ENCODE measurements at places on chromosomes 12 and 14.

DNA sequence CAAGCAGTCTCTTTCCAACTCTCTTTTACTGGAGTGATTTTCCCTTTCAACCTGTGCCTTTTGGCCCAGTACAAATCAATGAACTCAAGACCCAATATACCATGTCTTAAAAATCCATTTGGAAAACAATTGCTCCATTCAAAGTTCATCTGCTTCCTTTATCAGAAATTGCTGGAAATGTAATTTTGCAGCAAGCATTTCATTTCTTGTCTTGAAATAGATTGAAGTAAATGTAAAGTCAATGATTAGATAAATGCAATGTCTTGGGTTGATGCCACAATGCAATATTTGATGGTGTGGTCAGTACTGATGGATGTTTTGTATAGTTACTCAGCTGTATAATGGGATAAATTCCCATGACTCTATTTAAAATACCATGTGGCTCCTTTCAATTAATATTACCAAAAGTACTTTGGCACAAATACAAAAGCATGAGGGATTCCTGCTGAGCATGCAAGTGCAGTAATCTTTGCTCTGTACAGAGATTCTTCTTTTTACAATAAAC lies 707.7 kb upstream of the NOVA1 start:
- DNase-seq, result no peak

GRCh38 chr14:89646971-89647370 lies 229.9 kb upstream of the FOXN3 start:
- no peak for DNase-seq

DNA sequence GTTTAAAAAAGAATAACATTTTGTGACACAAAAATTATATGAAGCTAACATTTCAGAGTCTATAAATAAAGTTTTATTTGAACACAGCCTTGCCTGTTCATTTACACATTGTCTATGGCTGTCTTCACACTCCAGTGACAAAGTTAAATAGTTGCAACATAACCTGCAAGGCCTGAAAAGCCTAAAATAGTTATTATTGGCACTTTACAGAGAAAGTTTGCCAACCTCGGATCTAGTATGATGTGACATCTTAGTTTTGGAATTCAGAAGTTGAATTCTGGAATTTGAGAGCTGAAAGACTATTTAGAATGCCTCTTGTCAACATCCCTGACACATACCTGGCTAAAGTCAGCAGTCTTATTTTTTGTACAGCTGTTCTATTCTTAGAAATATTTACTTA lies 68.3 kb downstream of the DYRK2 start:
- no peak for DNase-seq

- no peak for DNase-seq
Measured at GRCh38 chr14:63899953-63900352, 47.1 kb downstream of the SYNE2 start.

DNA sequence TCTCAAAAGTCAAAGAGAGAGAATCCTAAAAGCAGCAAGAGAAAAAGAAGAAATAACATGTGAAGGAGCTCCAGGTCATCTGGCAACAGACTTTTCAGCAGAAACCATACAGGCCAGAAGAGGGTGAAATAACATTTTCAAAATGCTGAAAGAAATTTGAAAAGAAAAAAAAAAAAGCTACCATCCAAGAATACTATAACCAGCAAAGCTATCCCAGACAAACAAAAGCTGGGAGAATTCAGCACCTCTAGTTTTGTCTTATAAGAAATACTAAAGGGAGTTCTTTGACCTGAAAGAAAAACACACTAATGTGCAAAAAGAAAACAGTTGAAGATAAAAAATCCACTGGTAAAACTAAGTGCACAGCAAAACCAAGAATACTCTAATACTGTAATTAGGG lies 36.8 kb downstream of the SLC41A2 start:
- DNase-seq, result no peak

- DNase-seq, result no peak
Measured at GRCh38 chr12:30570211-30570890, 125.3 kb downstream of the IPO8 start.

- no peak for DNase-seq
Measured at GRCh38 chr14:104195878-104196277, 57.5 kb downstream of the KIF26A start.

DNA sequence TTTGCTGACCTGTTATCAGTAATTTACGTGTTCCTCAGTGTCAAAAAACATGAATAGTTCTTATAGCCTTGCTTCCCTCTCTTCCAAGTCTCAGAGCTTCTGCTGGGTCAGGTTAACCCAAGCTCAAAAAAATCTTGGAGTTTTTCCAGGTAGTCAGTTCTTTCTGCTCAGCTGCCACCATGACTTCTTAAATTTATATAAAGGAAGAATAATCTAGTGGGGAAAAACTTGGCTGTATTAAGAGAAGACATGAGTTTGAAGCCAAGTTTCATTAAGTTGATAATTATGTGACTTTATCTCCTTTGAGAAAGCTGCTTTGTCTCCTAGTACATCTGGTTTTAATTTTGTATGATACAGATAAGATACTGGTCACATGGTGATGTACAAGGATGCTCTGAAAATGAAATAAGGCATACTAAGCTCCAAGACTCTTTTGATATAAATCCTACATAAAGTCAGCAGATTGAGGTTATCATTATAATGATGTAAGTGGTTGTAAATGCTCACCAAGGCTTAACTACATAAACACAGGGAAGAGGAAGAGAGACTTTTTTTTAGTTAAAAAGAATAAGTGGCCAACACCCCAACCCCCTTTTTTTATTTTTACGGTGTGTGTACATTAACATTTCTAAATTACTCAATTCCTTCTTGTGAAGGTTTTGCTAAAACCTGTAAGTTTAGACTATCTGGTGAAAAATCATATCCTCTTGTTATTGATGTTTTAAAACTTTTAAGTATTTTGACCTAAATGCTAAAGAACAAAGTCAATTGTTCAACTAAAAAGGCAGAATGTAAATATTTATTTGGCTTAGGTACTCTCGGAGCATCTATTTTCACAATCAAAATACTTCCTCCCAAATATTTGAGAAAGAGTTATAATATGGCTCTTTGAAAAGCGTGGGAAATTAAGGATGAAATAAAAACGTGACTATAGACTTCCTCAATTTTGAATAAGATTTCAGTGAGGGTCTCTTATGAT lies 84.1 kb upstream of the SLC38A2 start:
- DNase-seq, result no peak

- DNase-seq, result no peak
Measured at GRCh38 chr12:125128439-125129178, 63.4 kb downstream of the AACS start.

- DNase-seq, result peak; percentile 90
Measured at GRCh38 chr12:132327336-132328171, 1.8 kb downstream of the GALNT9 start.

GRCh38 chr14:103172921-103173320 lies 49.7 kb downstream of the TNFAIP2 start:
- DNase-seq, result no peak

DNA sequence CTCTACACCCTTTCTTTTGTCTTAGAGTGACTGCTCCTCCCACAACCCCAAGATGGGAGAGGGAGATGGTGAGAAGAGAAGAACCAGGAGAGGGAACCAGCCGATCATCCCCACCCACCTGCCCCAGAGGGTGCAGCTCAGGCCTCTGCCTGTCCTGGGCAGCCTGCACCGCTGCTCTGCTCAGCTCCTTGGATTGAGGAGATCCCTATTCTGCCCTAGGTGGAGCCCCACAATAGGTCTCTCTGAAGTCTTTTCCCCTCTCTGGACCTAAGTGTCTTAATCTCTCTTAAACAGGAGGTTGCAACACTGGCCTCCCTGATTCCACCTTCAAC lies 2.2 kb downstream of the ANKRD33 start:
- DNase-seq, result no peak

GRCh38 chr12:10590966-10591365 lies 22.4 kb downstream of the MAGOHB start:
- no peak for DNase-seq

GRCh38 chr12:32755654-32756475 lies at the start of gene YARS2:
Gene YARS2, minus strand, starts transcription at chr12:32755897. Its CDS starts 23 bp downstream, at chr12:32755874.
- peak; percentile 96 for DNase-seq

DNA sequence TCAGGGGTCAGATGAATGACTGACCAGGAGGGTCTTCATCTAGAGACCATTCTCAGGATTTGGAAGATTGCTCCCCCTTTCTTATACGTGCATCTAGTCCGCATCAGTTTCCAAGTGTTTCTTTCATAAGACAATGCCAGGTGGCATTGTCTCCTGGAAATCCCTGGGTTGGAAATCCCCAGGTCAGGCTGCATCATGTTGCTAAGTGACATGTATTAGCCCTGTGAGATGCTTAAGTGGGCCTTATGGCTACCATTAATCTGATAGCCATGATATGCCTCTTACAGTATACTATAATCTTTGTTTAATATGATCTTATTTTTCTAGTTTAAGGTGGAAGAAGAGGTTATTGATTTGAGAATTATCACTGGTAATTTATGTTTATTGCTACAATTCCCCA lies 92.8 kb downstream of the DIO3 start:
- DNase-seq, result no peak

- DNase-seq, result no peak
Measured at GRCh38 chr14:96098309-96098998, 59.3 kb downstream of the C14orf132 start.

- DNase-seq, result no peak
Measured at GRCh38 chr14:25622763-25623162, 572.8 kb upstream of the STXBP6 start.

DNA sequence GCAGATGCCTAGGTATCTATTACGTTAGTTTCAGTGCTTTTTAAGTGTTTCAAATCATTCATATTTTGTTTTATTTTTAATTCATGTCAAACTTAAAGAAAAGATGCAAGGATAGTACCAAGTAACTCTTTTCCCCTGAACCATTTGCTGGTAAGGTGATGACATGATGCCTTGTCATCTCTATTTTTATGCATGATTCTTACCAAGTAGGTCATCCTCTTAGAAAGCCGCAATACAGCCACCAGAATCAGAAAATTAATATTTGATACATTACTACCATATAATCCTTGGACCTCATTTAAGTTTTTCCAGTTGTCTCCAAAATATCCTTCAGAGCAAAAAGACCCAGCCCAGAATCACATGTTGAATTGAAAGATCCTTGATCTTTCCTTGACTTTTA lies 22.3 kb downstream of the ATP5MC2 start:
- DNase-seq, result no peak

GRCh38 chr12:52380271-52380694 lies 5.2 kb downstream of the KRT84 start:
- DNase-seq, result no peak

DNA sequence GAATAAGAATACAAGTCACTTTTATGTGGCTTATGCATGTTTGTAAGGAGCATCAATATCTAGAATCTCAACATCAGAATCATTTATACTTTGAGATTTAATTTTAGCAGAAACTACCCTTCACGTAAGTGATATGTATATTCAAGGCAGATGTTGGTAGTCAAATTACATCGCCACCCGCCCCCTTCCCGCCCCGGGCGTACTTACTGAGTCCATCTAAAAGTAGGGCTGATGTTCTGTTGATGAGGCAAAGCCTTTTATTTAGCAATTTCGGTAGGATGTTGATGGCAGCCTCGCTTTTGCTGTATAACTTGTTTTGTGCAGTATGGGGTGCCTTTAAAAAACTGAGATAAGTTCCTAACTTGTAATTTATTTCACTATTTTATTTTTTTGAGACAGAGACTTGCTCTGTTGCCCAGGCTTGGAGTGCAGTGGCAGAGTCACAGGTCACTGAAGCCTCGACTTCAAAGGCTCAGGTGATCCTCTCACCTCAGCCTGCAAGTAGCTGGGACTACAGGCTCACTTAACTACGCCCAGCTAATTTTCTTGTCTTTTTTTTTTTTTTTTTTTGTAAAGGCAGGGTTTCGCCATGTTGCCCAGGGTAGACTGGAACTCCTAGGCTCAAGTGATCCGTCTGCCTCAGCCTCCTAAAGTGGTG lies 30.8 kb downstream of the KTN1 start:
- DNase-seq, result no peak

- DNase-seq, result no peak
Measured at GRCh38 chr14:56338674-56339073, 220.5 kb downstream of the PELI2 start.

- DNase-seq, result no peak
Measured at GRCh38 chr12:4379405-4379804, at the start of gene FGF23. Gene FGF23, minus strand, starts transcription at chr12:4379712. Its CDS starts 130 bp downstream, at chr12:4379582.

DNA sequence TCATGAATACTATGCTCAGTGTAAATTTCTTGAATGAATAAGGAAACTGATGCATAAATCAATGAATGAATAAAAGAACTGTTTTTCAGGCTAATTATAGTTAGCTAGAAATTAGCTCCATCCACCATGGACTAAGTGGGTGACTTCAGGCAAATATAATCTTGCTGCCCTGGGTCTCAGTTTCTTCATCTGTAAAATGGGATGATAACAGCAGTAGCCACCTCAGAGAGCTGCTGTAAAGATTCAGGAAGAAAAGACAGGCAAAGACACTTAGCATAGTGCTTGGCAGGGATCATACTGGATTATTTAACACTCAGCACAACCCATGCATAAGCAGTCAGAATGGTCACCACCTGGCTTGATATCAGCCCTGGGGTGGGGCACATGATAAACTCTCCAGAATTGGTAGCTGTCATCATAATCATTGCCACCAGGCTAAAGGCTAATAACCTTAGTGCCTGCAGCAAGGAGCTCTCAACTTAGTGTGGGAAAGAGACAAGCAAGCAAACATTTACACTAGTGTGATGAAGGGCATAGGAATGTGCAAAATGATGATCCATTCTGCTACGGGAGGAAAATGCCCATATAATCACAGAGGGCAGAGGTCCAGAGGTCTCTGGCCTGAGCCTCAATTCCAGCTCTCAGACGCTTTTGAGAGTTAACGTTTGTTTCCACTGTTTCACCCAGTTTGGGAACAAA lies 234.7 kb upstream of the TBX3 start:
- DNase-seq, result no peak

GRCh38 chr14:79453276-79453675 lies 758.0 kb downstream of the DIO2 start:
- DNase-seq, result no peak

GRCh38 chr12:131443019-131444000 lies 267.6 kb upstream of the SFSWAP start:
- no peak for DNase-seq

Data from vagina (tissue), 2 donors.